ENCODE measurements at places on chromosomes 7 and 10.

GRCh38 chr10:8238986-8239385, 184.5 kb downstream of the GATA3 start:
- DNase-seq = no peak

GRCh38 chr10:86446987-86447386, 74.6 kb downstream of the WAPL start:
- no peak for DNase-seq

DNA sequence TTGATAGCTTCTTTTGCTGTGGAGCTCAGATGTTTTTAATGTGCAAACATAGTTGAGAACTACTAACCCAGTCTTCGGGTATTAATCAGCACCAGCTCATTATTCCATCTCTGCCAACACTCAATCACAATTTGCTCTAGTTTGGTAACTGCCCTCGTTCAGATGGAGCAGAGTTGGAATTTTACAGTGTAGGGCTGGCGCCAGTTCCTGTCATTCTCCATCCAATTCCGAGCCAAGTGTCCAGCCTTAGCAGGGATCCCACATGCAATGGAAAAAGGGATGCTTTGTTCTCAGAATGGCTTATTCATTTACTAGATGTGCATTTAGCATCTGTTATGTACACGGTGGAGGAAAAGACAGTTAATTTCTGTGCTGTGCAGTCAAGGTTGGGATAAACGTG, 504.5 kb upstream of the GALNT17 start:
- no peak for DNase-seq

DNA sequence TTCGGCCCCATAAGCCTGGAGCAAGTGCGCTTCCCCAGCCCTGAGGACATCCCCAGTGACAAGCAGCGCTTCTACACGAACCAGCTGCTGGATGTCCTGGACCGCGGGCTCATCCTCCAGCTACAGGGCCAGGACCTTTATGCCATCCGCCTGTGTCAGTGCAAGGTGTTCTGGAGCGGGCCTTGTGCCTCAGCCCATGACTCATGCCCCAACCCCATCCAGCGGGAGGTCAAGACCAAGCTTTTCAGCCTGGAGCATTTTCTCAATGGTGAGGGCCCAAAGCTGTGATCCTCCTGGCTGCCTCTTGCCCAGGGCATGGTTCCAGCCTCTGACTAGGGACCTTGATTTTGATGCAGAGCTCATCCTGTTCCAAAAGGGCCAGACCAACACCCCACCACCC, 10.1 kb downstream of the IRF5 start:
- no peak for DNase-seq

DNA sequence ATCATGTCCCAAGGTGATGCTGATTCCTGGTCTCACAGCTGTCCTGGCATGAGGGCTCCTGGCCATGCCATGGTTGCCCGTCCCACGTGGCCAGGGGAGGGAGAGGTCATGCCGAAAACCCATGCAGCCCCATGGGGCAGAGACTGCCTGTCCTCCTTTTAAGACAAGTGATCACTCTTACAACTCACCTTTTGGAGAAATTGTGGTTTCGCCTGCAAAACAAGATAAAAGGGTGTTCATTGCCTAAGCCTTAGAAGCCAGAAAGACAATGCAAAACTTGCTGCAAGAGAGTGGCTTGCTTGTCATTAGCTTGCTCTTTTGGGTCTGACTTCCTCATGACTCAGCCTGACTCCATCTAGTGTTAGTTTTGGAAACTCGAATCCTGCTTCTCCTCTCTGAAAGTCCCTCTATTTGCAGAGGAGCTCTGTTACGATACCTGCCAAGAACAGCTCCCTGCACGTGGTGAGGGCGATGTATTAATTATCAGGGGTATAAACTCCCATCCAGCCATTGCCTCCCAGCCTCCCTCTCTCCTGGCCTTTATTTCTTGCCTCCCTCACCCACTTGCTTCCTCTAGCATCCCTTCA, 26.7 kb downstream of the TMEM273 start:
- no peak for DNase-seq

- DNase-seq = no peak
Observed at GRCh38 chr7:122679813-122680212, 19.1 kb downstream of the RNF133 start.

DNA sequence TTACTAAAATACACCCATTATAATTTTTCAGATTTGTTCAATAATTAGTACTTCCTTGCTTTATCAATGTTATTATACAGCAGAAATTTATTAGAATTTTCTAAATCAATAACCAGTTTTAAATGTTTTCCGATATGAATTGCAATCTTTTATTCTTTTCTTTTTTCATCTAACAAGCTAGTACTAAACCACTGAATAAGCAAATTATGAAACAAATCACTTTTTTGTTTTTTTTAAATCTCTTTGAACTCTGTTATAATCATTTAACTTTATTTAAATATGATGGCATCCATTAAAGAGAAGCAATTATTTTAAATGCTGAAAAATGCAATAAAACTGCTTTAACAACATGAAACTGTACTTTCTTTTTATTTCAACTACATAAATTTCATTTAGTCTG, 59.7 kb downstream of the HYCC1 start:
- no peak for DNase-seq

DNA sequence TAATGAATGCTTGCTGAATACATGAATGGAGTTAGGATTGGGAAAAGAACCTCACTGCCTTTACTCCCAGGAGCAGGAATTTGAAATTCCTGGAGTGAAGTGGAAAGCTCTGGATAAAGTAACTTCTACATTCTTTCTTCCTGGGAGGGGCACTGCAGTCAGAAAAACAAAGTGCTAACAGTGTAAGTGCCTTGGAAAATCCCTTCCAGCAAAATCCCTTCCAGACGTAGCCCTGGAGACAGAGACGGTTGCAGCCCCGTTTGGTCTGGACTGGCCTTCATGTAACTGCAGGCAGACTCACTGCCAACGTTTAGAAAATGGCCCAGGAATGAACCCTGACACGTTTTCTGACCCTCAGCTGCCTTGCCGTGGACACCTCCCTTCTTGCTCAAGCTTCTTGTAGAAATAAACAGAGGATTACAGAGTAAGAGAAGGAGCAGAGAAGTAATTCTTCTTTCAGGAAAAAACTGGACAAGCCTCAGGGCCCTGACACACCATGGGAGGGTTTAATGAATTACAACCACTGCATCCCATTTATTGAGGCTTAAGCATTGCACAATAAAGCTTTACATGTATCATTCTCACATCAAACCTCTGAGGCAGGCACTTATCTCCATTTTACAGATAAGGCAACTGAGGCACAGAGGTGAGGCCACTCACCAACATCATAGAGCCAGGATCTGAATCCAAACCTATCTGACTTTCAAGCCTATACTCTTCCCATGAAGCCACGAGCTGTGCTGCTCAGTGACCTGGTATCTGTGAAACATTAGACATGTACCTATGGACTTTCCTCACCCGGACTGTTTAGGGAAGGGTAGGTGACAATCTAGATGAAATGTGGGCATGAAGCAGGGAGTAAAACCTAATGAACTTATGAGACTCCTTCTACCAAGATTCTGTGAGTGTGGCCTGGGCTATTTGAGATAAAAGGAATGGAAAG, 7.8 kb downstream of the ITPRIP start:
- DNase-seq = no peak

DNA sequence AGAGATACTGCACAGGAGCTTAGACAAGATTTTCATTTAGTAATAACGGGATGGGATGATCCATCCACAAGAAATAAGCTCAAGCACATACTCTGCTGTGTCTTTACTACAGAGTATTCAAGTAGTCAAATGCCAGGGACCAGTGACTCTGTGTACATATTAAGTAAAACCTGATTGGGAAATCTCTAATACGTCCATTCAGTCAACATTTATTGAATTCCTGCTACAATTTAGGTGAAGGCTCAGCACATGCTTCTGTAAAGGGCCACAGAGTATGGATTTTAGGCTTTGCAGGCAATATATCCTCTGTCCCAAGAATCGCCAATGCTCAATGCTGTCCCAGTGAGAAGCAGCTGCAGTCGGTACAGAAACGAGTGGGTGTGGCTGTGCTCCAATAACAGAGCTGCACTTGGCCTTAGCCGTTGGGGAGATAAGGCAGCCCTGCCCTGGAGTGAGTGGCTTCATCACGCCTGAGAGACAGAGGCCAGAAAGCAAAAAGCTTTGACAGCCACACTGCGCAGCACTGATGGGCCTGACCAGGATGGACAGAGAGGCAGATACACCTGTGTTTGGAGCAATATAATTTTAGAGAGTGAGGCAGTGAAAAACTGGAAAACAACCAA, 186.8 kb downstream of the PARD3 start:
- no peak for DNase-seq

GRCh38 chr7:128591705-128592104, 80.4 kb upstream of the GARIN1A start:
- no peak for DNase-seq

GRCh38 chr10:125056161-125057132, 103.9 kb downstream of the CTBP2 start:
- no peak for DNase-seq

GRCh38 chr7:82384051-82384464, 59.5 kb downstream of the CACNA2D1 start:
- no peak for DNase-seq

DNA sequence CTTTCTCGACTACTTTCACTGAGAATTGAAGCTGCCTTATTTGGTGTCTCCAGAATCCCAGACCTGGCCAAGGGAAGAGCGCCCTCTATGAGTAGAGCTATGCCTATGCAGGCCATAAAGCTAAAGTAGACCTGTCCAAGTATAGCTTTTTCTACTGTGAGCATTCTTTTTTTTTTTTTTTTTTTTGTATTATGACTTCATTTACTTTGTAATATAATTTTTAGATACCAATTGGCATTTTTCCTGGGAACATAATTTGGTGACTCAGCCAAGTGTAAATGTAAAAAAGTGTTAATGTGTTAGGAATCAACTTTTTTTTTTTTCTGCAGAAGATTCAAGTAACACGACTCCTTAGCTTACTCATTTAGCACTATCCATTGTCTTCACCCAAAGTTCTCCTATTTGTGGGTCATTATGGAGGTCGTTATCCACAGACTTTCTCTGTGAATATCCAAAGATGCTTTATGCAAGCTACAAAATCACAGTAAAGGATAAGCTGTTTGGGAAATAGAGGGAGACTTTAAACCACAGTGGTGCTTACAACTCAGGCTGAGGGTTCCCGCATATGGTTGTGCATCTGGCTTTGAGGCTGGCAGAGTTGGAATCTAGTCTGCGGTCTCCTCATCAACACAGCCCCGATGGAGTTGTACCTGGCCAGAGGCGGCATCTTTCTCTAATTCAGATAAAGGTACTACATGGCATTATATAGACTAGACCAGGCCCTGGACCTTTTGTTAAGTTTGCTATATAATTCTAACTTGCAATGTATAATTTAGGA, 1040.2 kb upstream of the SORCS1 start:
- no peak for DNase-seq

GRCh38 chr7:32516551-32517100, 21.3 kb downstream of the AVL9 start:
- no peak for DNase-seq

GRCh38 chr10:84696610-84697009, 368.2 kb downstream of the CCSER2 start:
- DNase-seq = peak; percentile 62

DNA sequence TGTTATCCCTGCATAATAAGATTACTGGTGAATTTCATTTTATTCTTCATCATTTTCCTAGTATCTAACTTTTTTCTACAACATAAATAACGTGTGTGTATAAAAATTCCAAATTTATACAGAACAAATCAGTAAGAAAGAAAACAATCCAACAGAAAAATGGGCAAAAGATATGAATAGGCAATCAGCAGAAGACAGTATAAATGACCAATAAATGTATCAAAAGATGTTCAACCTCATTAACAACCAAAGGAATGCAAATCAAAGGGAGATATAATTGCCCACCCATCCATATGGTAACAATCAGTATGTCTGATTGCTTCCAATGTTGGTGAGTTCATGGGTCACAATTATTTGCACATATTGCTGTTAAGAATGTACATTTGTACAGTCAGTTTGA, 13.5 kb downstream of the ERLIN1 start:
- DNase-seq = no peak

GRCh38 chr7:76260171-76260703, 42.2 kb upstream of the HSPB1 start:
- no peak for DNase-seq

GRCh38 chr7:83876593-83876992, 227.7 kb upstream of the SEMA3E start:
- no peak for DNase-seq

DNA sequence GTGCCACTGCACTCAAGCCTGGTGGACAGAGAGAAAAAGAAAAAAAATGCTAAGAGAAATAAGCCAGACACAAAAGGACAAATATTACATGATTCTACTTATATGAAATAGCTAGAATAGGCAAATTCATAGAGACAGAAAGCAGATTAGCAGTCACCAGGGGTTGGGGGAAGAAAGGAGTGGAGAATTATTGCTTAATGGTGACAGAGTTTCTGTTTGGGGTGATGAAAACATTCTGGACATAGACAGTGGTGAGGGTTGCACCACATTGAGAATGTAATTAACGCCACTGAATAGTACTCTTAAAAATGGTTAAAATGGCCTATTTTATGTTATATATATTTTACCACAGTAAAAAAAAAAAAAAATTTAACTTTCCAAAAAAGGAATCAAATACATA, 6.4 kb upstream of the NT5C2 start:
- DNase-seq = no peak

GRCh38 chr7:106139265-106140251, 27.4 kb upstream of the SYPL1 start:
- DNase-seq = peak; percentile 32

DNA sequence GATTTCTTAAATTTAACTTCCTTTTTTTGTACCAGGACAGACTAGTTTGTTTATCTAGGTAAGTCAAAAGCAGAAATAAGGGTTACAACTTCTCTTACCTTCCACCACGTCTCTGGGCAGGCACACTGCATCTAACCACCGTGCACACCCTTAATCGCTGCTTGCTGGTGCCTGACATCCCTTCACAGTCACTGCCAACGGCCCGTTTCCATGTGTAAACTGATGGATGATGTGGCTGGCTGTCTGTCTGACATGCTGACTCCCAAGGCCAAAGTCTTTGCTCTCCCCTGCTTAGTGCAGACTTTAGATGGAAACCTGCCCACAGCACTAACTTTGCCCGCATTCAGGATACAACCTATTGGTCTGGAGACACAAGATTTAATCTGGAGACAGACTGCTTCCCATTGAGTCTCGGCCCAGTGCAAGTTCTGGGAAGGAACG, 1.1 kb downstream of the TMEM273 start:
- DNase-seq = no peak

- no peak for DNase-seq
Observed at GRCh38 chr10:117684672-117685211, 142.2 kb downstream of the EMX2 start.
